ENCODE measurements at places on chromosomes 13 and 19.
A peak's percentile ranks its signal among the peaks of the same experiment; 100 is the strongest.

GRCh38 chr19:18349524-18350128 is 9.2 kb downstream of the PGPEP1 start:
- DNase-seq = peak; percentile 8

DNA sequence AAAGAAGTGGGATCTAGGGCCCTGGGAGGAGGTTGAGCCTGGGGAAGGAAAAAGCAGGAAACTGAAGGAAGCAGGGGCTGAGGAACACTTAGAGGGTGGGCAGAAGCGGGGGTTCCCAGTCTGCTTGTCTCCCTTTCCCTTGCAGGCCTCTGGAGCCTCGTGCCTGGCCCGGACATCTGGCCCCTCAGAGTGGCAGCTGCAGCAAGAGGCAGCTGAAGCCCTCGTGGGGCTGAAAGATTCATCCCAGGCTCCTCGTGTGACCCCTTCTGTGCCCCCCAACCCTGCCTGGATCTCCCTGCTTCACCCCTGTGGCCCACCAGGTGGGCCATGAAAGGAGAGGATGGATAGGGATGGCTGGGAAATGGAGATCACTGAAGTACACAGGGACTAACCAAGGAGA is 5.5 kb downstream of the DMRTC2 start:
- DNase-seq = no peak

- DNase-seq = no peak
Observed at GRCh38 chr13:99367663-99368448, 60.7 kb upstream of the GPR183 start.

- no peak for DNase-seq
Observed at GRCh38 chr19:41689993-41690800, 2.1 kb upstream of the CEACAM7 start.

- DNase-seq = no peak
Observed at GRCh38 chr19:48926909-48927308, 6.6 kb upstream of the DHDH start.

DNA sequence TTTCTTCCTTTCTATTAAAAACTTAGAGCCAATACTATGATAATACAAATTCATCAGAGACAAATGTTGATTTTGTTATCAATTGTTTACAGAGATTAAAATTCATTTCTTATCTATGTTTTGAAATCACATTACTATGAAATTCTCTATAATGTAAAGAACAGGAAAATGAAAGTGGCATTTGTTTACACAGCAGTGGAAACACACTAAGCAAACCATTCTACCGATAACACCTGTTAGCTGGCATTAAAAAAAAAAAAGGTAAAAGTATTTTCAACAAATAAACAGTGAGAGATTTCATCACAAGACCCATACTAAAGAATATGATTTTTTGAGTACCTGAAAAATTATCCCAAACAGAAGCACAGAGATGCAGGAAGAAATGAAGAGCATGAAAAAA is 4.8 kb upstream of the CCDC70 start:
- DNase-seq = no peak

GRCh38 chr19:50475101-50475568 is 1.2 kb upstream of the EMC10 start:
- no peak for DNase-seq

GRCh38 chr13:37179645-37180044 is 74.2 kb upstream of the CSNK1A1L start:
- DNase-seq = no peak

GRCh38 chr13:26326562-26326961 is 72.6 kb downstream of the CDK8 start:
- no peak for DNase-seq

GRCh38 chr19:21593934-21594820 is 88.8 kb downstream of the ZNF429 start:
- DNase-seq = no peak

DNA sequence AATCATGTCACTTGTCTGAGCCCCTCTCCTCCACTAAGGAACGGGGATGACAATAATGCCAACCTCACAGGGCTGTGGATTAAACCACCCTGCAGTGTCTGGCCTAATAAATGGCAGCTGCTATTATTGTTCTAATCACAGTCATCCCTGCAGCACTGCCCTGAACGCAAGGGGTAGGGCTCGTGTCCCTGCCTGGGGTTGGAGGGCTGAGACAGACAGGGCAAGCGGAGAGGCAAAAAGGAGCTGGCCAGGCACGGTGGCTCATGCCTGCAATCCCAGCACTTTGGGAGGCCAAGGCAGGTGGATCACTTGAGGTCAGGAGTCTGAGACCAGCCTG is 10.2 kb upstream of the KPTN start:
- DNase-seq = no peak

DNA sequence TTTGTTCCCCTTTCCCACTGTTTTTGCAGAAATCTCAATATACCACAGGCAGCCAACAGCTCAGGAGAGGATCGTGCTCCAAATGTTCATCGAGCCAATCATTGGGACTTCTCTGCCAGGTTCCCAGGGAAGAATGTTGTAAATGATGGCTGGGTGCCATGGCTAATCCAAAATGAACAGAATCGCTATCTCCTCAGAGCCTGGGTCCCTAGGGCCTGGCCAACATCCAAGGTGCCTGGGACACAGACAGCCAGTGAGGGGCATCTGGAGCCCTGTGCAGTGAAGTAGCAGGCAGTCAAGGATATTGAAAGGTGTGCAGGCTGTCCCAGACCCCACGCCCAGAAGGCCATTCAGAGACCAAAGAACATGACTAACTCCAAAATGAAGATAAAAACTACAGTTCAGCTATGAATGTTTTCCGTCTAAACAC is 37.8 kb downstream of the BRD4 start:
- DNase-seq = no peak

DNA sequence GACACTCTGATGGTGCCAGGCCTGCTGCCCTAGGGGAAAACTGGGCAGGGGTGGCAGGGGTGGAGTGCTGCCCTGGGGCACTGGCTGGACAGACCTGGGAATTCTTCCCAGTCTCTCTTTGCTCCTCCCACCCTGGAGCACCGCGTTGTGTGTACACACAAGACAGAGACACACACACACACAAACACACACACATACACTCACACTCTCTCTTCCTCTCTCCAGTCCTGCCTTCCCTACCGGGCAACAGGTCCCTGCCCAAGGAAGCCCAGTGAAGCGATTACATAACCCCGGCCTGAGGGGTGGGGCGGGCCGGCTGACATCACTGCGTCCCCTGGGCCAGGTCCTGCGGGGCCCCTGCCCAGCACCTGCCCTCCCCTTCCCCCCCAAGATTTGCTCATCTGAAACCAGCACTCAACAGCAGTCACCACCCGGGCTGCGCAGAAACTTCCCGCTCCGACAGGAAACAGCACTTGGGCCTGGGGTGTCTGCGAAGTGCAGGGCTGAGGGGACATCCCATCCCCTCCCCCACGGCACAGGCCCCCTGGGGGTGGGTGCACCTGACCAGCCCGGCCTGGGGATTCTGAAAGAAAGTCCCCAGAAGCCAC is 1.2 kb downstream of the MKNK2 start:
- DNase-seq = peak; percentile 71

DNA sequence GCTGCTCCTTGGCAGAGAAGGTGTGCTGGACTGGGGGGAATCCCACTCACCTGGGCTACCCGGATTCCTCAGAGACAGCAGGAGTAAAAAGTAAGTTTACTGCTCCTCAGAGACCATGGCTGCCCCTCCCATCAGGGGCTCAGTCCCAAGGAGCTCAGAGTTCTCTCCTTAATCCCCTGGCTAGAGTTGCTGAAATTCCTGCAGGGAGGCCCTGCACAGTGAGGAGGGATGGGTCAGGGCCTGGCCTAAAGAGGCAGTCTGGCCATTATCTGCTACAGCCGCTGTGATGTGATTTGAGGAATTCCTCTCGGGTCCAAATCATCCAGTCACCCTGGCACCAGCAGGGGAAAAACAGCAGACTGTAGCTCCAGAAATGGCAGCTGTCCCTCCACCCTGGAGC is 502.5 kb downstream of the PCDH17 start:
- DNase-seq = no peak

DNA sequence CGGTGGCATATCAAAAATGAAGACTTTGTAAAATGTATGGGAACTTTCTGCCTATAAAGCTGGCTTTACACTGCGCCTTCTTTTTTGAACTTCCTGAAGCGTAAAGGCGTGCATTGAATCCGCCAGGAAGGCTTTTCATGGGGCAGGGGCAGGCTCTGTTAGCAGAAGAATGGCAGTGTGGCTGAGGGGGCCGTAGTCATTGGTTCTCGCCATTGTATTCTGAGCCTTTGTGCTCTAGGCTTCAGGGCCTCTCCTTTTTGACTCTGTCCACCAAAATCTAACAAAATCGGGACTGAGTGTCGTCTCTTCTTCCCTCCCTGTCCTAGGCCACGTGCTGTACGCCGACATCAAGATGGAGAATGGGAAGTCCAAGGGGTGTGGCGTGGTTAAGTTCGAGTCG is 14.1 kb downstream of the PRAM1 start:
- no peak for DNase-seq

DNA sequence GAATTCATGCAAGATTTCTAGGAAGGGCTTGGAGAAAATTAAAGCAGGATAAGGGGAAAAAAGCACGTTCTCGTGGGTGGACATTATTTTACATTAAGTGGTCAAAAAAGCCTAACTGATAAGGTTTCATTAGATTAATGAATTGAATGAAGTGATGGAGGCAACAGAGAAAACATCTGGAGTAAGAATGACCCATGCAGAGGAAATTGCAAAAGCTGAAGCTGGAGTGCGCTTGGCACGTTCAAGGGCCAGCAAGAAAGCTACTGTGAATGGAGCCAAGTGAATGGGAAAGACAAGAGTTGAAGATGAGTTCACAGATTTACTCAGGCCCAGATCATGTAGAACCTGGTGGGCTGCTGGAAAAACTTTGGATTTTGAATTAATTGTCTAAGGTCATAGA is 777.9 kb downstream of the DACH1 start:
- DNase-seq = no peak

GRCh38 chr13:40494946-40495620 is 171.4 kb downstream of the FOXO1 start:
- no peak for DNase-seq

GRCh38 chr13:25501231-25501630 is 129.5 kb downstream of the ATP8A2 start:
- DNase-seq = no peak

GRCh38 chr13:86425170-86425815 is 626.1 kb upstream of the SLITRK6 start:
- DNase-seq = peak; percentile 53

- no peak for DNase-seq
Observed at GRCh38 chr13:94999871-95000270, 287.5 kb upstream of the SOX21 start.

DNA sequence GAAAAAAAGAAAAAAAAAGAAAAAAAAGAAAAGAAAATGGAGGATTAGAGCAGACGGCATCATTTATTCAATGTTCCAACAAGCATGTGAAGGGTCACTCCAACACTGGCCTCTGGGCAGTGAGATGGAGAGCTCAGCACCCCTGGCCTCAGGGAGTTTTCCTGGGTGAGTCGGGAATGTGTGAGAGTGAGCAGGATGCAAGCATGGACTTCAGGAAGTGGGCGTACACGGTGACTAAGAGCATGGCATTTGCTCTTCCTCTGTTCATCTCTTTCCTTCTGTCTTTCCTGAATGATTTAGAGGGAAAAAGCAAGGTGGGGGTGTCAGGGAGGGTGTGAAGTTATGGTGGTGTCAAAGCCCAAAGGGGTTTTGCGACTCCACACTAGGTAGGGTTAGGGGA is 682 bp upstream of the CABP5 start:
- no peak for DNase-seq

- DNase-seq = no peak
Observed at GRCh38 chr13:72666391-72666790, 61.0 kb downstream of the MZT1 start.

DNA sequence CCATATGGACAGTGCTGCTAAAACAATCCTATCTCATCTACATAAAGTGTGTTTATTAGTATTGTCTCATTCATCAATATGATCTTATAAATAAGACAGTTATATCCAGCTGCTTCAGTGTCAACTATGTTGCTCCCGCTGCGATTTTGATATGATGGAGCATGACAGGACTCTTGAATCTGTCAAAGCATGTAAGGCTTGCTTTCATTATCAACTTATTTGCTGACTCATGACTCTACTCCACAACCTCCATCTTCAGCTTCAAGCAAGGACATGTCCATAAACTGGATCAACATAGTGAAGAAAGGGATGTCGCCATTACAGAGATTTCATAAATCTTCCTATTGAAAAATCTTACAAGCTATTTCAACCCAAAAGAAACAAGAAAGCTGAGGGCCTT is 2812.6 kb downstream of the PCDH9 start:
- DNase-seq = no peak

GRCh38 chr19:3736106-3736724 is 25.3 kb downstream of the APBA3 start:
- no peak for DNase-seq

GRCh38 chr13:36142735-36143134 is 11.6 kb upstream of the DCLK1 start:
- DNase-seq = no peak

Data from NCI-H345 (cell line).